ENCODE measurements at places on chromosomes 2 and 18.

DNA sequence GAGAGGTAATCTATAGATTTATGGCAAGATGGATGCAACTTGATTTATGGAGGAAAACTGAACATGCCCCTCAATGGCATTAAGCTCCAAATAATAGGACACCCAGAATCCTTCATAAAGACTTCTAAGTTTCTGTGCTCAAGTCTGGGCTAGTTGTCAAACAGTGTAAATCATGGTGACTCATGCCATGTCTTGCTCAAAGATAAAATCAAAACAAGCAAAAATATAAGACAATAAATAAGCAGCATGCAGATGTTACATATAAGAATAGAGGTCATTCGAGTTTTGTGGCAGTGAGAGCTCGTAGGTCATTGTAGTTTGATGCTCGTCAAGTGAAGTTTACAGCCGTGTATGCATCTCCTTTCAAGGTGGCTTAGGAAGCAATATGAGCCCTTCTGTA is 403.2 kb downstream of the THSD7B start:
- DNase-seq = no peak

DNA sequence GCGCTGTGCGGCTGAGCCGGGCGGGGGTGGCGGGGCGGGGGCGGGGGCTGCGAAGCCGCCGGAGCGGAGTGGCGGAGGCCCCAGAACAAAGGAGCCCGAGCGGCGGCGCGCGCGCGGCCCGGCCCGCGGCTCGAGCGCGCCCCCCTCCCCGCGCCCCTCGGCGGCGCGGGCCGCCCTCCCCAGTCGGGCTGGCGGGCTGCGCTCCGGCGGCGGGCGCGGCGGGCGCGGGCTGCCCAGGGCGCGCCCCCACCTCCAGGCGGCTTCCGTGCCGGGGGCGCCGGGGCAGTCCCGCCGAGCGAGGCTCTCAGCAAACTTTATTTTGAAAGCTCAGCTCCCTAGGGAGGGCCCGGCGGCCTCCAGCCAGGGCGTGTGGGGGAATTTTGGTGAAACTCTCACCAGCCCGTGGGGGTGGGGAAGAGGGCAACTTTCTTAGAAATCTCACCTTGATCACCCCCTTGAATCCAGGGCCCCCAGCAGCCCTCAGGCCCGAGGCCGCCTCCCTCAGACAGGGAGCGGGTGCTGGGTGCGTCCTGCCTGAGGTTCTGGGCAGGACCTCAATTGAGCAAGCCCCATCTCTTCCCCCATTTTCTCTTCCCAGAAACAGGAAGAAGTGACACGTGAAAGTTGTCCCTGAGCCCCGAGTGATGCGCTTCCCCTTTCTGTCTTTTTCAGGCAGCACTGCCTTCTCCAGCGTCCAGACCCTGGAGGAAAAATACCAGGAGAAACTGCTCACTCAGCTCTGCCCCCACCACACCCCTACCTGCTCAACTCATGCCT is 786 bp downstream of the TET3 start:
- no peak for DNase-seq

DNA sequence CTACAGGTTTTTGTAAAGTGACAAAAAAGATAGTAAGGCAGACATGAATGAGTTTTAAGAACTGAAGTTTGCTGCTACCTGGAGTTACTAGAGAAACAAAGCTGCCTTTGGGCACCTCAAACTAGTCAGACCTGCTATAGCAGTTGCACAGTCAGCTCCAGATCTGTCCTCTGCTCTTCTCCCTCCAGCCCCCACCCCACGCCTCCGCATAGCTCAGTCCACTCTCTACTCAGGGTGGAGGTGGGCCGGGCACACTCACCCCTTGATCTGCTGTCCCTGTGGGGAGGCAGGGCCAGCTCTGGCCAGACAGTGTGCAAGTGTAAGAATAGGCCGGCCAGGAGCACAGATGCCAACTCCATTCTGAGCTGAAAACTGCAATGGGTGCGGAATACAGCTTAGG is 4.1 kb downstream of the SERTAD2 start:
- DNase-seq = no peak

DNA sequence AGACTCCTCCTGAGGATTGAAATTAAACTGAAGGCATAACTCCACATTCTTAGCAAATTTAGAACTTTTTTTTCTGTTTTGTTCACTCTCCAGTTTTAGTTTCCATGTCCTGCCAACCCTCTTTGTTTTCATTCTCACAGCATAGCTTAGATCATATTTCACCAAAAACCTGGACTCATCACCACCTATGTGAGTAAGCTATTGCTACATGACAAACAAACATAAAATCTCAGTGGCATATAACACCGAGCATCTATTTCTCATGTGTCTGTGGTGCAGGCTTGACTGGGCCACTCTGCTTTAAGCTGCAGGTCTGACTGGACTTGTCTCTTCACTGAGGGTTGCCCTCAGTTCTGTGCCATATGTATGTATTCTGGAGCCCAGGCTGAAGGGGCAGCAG is 385.2 kb downstream of the ARHGAP15 start:
- DNase-seq = no peak

- no peak for DNase-seq
These were observed 39.4 kb downstream of the CMPK2 start for GRCh38 chr2:6826081-6826913.

DNA sequence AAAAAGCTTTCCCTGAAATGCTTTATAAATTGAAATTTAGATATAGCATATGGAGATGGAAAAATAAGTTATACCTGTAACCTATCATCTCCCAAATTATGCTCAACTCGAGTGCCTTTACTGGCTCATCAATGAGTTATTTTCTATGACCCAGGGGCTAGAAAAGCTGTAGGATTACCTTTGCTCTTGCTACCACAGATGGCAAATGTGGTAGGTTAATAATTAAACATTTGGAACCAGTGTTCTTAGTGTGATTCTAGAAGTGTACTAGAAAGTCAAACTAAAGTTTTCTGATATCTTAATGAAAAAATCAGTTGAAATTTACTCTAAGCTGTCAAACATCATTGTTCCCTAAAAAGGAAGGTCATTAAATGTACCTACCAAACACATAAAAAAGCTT is 22.5 kb downstream of the ALS2 start:
- no peak for DNase-seq

DNA sequence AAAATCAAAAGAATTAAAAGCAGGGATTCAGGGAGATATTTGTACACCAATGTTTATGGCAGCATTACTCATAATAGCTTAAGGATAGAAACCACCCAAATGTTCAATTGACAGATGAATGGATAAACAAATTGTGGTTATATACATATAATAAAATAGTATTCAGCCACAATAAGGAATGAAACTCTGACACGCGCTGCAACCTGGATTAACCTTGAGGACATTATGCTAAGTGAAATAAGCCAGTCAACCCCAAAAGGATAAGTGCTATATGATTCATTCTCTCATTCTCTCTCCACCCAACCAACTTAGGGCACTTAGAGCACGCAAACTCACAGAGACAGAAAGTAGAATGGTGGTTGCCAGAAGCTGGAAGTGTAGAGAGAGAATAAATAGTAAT is 216.8 kb upstream of the SLC14A2 start:
- no peak for DNase-seq

DNA sequence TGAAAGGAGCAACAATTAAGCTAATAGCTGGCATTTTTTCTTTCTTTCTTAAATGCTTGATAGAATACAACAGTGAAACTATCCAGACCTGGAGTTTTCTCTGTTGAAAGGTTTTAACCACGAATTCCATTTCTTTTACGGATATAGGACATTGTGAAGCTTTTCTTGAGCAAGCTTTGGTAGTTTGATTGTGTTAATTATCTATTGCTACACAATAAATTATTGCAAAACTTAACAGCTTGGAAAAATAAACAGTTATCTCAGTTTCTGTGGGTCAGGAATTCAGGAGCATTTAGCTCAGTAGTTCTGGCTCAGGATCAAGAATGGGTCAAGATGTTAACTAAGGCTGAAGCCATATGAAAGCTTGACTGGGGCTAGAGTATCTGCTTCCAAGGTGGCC is 11.7 kb downstream of the PHOSPHO2 start:
- no peak for DNase-seq

DNA sequence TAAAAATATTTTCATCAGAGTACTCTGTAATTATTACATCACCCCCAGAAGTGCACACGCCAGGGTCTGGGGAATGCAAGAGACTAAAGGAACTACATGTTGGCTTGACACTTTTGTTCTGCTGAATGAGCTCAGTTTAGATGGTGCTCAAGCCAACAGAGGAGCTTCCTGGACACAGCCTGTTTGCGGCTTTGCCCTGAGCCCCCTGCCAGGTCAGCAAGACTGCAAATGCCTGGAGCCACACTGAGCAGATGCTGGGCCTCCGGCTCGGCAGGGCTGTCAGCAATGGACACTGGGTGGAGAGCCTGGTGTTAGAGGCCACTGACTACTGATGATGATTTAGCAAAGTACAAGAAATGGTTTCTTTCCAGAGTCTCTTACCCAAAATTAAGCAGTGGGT is 31.9 kb downstream of the PTPN18 start:
- DNase-seq = no peak

DNA sequence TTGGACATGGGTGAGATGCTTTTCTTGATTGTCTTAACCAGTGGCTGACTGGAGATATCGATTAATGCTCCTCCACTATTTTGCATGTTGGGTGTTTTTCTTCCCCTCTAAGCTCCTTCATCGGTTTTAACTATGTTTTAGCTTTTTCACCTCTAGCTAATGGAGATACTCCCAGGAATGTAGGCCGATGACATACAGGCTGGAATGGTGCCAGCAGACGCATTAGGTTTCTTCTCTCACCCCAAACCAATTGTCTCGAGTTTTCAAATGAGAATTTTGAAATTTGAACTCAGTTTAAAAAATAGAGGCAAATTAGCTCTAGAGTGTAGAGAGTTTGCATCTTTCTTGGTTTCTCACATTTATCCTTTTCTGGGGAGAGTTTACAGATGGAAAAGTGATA is 247.6 kb downstream of the RPRM start:
- no peak for DNase-seq

DNA sequence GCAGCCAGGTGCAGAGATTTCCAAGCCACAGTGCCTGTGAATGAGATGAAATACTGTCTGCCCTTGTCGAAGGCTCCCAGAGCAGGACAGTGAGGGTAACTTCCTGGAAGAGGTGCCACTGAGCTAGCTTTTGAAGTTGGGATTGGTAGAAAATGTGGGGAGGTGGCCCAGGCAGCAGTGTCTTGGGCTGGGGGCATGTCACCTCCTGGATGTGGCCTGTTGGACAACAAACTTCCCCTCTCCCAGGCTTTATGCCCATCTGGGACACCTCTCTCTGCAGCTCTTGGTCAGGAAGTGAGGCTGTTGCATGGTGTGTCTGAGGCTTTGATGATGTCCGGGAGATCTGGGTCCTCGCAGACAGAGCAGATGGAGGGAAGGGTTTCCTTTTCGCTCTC is 151.4 kb downstream of the DYSF start:
- DNase-seq = no peak

- no peak for DNase-seq
These were observed 30.9 kb downstream of the GAREM1 start for GRCh38 chr18:32439802-32440201.

DNA sequence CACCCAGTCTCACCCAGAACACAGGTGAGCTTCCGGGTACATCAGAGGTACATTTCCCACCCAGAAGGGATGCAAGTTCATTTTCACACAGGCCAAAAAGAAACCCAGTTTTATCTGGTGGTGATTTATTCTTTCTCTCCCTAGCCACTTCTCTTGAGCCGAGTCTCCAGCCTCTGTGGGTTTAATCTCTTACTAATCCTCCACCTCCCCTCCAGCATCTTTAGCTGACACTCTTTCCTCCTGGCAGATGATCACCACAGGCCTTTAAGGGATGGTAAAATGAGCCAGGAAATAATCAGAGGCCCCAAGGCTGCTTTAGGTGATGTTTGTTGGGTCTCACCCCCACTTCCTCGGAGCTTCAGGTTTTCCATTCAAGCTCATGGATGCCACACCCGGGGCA is 145.7 kb upstream of the DLX2 start:
- no peak for DNase-seq

DNA sequence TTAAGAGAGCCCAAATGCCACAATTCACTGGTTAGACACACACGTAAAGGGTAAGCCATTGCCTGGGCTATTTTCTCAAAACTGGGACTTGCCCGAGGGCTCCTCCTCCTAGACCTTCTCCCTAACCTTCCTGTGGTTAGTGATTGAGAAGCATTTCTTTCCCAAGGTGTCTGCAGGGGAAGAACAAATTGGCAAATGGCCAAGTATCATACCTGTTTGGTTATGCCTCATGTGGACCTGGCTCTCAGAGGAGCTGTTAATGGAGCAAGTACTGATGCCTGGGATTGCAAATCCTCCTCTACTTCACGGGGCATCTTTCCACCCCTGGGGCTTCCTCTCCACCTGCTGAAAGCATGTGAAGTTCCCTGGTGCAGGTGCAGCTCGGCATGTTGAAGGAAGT is 187.5 kb upstream of the CYRIA start:
- DNase-seq = no peak

DNA sequence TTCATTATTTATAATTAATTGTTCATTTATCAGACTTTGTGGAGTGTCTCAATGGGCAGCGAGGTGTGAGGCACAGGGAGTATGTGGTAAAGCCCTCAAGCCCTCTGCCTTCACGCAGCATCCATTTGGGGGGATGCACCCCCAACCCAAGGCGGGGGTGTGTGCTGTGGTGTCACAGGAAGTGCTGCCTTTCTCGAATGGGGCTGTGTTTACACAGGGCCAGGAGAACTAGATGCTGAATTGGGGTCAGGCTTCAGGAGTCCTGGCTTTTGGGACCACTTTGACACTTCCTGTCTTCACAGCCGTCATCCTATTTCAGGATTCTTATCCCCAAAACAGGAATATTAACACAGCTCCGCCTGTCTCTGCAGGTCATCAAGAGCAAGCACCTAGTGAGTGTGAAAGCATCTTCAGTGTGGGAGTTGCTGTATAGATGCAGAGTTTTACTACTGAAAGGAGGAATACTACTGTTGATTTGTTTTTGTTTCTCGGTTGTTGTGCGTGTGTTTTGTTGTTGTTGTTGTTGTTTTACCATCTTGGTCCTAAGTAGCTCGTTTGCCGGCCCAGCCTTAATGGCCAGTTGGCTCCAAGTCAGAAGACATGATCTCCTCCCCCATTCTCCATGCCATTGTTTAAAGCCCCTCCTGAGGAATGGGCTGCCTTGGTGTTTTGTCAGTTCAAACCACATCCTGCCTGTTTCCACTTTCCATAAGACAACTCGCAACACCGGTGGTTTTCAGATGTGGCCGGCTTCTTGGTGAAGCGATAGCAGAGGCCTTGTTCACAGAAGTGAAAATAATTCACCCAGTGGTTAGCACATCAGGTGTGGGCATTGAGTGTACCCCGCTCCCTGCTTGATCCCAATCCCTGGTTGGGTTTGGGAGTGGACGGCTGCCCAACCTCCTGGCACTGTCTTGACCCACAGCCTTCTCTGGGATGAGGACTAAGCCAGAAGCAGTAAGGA is 221.3 kb downstream of the BCL2 start:
- no peak for DNase-seq

DNA sequence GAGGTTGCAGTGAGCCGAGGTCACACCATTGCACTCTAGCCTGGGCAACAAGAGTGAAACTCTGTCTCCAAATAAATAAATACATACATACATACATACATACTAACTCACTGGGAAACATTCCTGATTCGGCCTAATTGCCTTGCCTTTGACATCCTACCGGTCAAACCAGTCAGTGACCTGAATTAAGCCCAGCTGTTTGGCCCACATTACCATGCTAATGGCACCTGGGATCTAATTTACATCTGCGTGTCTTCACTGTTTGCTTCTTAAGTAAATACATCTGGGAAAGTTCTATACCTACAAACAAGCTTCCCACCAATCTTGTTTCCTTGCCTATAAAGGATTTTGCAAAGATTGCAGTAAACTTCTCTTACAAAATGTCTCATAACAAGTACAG is 230.2 kb upstream of the ZC3H15 start:
- no peak for DNase-seq
